ENCODE measurements at places on chromosomes 1 and 21. TPM values are rescaled to one million over a fixed set of nuclear protein-coding genes. Genes with fewer than 3 reads are reported as not detected.

The DNASE2B gene
- 0.59 TPM for total RNA-seq

The MCL1 gene
- total RNA-seq = 163 TPM

The DNMT3L gene
- total RNA-seq = not detected

The BRDT gene
- total RNA-seq = not detected

The ARHGEF16 gene
- total RNA-seq = 9.3 TPM

All from pancreas (tissue), 10 donors.